Psoas muscle (tissue), 8 donors: ENCODE measurements at places on chromosomes 3 and 15.

DNA sequence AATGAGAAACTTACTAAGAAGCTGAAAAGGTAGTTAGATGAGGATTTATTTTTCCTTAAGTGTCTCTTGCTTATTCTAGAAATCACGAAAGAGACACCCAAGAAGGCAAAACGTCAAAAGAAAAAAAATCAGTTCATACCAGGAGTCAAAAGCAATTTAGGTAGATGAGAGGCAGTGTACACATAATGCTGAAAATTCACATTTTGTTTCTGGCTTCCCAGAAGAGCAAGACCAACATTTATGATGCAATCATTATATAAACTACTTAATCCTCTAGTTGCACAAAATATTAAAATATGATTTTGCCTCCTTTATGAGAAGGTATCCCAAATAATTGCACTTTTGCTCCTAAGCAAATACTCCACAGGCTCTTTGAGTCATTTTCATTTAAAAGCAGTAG lies 228.0 kb downstream of the FMN1 start:
- no peak for DNase-seq

GRCh38 chr3:152039887-152040286 lies 166.4 kb downstream of the SUCNR1 start:
- DNase-seq = no peak

DNA sequence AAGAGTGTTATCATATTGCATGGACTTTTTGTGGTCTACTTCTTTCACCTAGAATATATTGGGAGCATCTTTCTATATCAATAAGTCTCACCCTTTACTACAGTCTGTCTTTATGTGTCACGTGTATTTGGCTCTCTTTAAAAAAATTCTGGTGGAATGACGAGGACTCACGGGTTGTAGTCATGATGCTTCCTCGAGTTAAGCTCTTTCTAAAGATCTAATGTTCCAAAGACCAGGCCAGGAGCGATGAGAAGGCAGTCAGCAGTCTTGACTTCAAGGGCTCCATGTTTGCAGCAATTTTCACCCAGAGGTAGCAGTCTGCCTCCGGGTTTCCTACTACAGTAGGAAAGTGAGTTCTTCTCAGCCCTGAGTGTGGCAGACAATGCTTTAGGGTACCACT lies 88.9 kb downstream of the FRMD4B start:
- no peak for DNase-seq

GRCh38 chr3:88462230-88462629 lies 312.5 kb downstream of the C3orf38 start:
- no peak for DNase-seq

- no peak for DNase-seq
Observed at GRCh38 chr3:15822281-15822680, 24.5 kb upstream of the ANKRD28 start.

- DNase-seq = no peak
Observed at GRCh38 chr15:44882499-44882968, 74.0 kb upstream of the TERB2 start.

DNA sequence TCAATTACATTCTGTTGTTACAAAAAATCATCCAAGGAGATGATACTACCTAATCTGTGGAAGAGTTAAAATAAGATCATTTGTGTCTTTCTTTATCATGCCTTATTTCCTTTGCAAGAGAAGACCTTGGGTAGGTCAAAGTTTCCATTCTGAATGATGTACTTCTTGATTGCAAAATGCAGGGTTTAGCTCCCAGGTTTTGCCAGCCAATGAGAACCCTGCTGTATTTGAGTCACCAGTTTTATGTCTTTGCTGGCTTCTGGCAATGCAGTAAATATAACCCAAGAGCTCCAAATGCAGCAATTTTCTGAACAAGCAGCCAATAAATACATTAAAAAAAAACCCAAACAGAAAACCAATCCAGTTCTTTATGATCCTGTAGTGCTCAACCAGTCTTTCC lies 204.9 kb downstream of the CADPS start:
- DNase-seq = no peak
